Ovary (tissue), 10 donors: ENCODE measurements at places on chromosomes 2 and 18. TPM values are rescaled to one million over a fixed set of nuclear protein-coding genes. Genes with fewer than 3 reads are reported as not detected.

The PLB1 gene
- total RNA-seq = 4.8 TPM

- DNase-seq = no peak
Observed at GRCh38 chr2:203948733-203949132, 12.2 kb downstream of the ICOS start.

DNA sequence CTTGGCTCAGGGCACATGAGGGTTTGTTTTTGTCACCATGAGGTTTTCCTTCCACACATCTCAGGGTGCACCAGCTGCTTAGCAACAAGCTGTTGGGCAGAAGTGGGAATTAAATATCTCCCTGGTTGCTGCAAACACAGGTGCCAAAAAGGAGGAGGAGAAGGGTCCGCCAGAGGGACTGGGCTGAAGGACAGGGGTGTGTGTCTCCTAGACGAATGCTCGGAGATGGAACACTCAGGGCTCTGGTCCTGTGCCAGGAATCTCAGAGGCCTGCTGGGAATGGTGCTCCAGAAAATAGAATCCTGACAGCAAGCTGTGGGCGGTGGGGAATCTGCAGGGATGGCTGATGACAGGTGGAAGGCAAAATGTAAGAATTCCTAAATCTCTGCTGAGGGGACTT, 94.5 kb downstream of the VSNL1 start:
- DNase-seq = no peak

DNA sequence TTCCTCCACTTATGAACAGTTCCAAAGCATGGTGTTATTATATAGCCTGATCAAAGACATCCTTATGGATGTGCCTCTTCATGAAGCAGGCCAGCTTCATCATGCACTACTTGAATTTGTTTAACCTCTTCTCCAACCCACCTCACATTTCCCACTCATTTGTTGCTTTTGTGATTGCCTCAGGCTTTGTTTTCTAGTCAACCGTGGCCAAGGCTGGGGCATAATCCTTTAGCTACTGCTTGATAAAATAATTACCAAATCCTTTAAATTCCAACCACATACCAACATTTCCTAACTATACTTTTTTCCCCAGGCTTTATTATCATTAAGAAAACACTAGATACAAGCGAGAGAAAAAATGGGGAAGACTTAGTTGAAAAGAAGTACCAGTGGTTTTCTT, 39.6 kb upstream of the SCN1A start:
- no peak for DNase-seq
